MCF 10A (cell line): ENCODE measurements at places on chromosomes 16 and 17. TPM values are rescaled to one million over a fixed set of nuclear protein-coding genes. Genes with fewer than 3 reads are reported as not detected.
A peak's percentile ranks its signal among the peaks of the same experiment; 100 is the strongest.

DNA sequence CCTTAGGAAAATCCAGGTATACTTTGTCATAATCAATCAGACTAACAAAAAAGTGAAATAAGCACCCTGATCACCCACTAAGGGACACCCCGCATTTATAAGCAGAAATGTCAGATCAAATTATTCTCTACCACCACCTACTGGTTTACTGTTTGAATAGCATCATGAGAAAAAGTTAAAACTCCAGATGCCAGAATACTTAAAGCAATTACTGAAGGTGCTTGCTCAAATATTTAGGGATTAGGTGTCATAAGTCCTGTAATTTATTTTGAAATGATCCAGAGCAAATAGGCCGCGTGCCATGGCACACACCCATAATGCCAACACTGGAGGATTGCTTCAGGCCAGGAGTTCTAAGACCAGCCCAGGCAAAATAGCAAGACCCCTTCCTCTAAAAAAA lies 2.3 kb downstream of the TOP2A start:
- no peaks in the 10 kb centered on the region for H3K27me3 ChIP-seq
- peaks cover 7% of the 10 kb centered on the region for H3K36me3 ChIP-seq
- peak; percentile 68 for DNase-seq
- H3K4me1 ChIP-seq, result peaks cover 16% of the 10 kb centered on the region
- peak overlapping the region; percentile 42 for H3K27ac ChIP-seq

DNA sequence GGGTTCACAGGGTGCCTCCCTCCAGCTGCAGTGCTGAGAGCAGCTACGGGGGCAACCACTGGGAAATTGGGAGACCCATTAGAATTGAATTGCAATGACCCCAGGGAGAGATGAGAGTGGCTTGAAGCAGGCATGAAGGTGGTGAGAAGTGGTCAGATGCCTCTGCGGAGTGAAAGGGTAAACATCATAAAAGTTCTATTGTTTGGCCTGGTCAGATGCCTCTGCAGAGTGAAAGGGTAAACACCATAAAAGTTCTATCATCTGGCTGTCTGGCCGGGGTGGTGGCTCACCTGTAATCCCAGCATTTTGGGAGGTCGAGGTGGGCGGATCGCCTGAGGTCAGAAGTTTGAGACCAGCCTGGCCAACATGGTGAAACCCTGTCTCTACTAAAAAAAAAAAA lies 53.5 kb downstream of the TNFRSF13B start:
- H3K27me3 ChIP-seq, result no peaks in the 10 kb centered on the region
- no peaks in the 10 kb centered on the region for H3K4me1 ChIP-seq
- no peak for DNase-seq
- no peaks in the 10 kb centered on the region for H3K36me3 ChIP-seq
- H3K4me3 ChIP-seq, result no peak overlapping the region

DNA sequence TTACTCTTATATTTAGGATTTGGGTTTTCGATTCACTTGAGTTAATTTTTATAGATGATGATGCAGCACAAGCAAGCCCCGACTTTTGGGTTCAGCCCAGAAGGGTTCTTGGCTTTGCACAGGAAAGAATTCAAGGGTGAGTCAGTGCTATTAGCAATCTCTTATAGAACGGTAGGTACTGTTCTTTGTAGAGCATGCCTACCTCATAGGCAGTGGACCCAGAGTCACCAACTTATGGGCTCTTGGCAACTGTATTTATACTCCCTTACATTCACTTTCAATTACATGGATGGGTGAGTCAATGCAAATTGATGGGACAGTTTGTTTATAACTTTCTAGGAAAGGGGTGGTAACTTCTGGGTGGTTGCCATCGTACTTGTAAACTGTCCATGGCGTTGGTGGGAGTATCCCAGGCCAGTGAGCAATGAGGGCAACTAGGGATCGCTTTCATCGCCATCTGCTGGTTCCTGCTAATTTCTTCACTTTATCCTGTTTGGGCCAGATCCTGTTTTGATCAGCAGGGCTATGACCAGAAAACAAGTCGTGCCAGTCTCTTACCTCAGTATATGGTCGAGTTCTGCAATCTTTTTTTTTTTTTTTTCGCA lies 362.6 kb downstream of the CNTNAP4 start:
- no peaks in the 10 kb centered on the region for H3K36me3 ChIP-seq
- peak overlapping the region; percentile 28 for H3K4me3 ChIP-seq
- H3K27me3 ChIP-seq, result no peaks in the 10 kb centered on the region
- H3K27ac ChIP-seq, result peak overlapping the region; percentile 71
- H3K4me1 ChIP-seq, result peaks cover 24% of the 10 kb centered on the region
- DNase-seq, result peak; percentile 91

GRCh38 chr16:21203155-21203797 lies 8.1 kb downstream of the ZP2 start:
- peaks cover 32% of the 10 kb centered on the region for H3K27me3 ChIP-seq
- H3K36me3 ChIP-seq, result no peaks in the 10 kb centered on the region
- H3K4me3 ChIP-seq, result no peak overlapping the region
- no peak for DNase-seq
- H3K27ac ChIP-seq, result no peak overlapping the region

- no peak for DNase-seq
- no peaks in the 10 kb centered on the region for H3K27me3 ChIP-seq
- peaks cover 13% of the 10 kb centered on the region for H3K4me1 ChIP-seq
- peaks cover 11% of the 10 kb centered on the region for H3K36me3 ChIP-seq
- H3K4me3 ChIP-seq, result no peak overlapping the region
- H3K27ac ChIP-seq, result no peak overlapping the region
Observed at GRCh38 chr16:70407811-70408274, 31.1 kb downstream of the ST3GAL2 start.

DNA sequence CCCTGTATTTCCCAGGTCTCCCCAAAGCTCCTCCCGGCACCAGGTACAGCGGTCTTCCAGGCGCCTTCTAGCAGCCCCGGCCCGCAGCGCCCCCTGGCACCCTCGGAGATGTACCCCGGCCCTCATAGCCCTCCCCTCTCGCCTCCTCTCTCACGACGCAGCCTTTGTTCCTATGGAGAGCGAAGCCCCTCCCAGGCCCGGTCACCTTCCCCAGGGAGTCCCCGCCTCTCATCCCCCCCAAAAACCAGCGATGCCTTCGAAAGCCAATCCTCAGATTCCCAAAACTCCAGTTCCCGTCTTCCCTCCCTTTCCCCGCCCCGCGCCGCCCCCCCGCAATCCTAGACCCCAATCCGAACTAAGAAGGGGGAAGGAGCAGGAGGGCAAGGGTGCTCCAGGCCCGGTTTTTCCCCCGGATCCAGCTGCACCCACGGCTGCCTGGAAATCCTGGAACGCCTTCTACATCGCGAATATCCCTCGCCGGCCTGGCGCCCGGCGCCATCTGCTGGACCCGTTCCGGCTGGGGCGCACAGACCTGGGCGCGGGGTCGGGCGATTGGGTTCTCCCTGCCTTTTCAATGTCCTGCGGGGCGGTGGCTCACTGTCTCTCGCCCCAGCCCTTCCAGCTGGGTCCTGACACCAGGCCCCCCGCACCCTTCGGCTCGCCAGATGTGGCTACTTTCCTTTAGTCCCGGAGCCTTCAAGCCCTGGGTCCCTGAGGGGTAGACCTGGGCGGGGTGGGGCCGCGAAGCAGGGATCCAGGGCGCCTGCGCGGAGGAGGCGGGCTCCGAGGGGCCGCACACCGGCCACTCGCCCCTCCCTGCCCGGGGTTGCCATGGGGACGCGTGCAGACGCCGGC lies at the start of gene DNAH2:
Gene DNAH2 (plus strand): TSS at position 844 of the 855 bp plus-strand sequence. CDS start 1,991 bp downstream, outside the sequence.
- peak; percentile 88 for DNase-seq
- no peaks in the 10 kb centered on the region for H3K36me3 ChIP-seq
- peaks cover 9% of the 10 kb centered on the region for H3K4me1 ChIP-seq
- no peak within 1 kb of the TSS for H3K27ac ChIP-seq

- no peak overlapping the region for H3K4me3 ChIP-seq
- no peaks in the 10 kb centered on the region for H3K27me3 ChIP-seq
- no peak for DNase-seq
- no peaks in the 10 kb centered on the region for H3K4me1 ChIP-seq
- H3K27ac ChIP-seq, result no peak overlapping the region
Observed at GRCh38 chr17:33940769-33941370, 314.2 kb upstream of the CCL2 start.

DNA sequence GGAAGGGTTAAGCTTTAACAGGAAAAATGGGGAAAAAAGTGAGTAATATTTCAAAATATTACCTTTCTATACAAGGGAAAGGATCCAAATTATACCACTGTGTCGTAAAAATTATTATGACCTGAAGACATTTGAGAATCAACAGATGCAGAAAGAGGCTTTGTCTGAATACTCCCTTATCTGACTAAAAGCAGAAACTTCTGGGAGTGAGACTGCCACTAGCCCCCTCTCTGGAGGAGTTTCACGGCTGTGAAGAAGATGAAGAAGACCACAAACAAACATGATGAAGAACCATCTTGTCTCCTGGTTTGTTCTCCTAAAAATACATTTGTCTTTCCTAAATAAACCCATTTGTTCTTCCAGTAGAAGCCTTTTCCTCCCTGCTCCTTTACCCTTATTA lies 29.4 kb downstream of the CNTROB start:
- no peaks in the 10 kb centered on the region for H3K27me3 ChIP-seq
- no peaks in the 10 kb centered on the region for H3K36me3 ChIP-seq
- no peak overlapping the region for H3K4me3 ChIP-seq
- no peak overlapping the region for H3K27ac ChIP-seq
- peaks cover 6% of the 10 kb centered on the region for H3K4me1 ChIP-seq
- DNase-seq, result no peak

DNA sequence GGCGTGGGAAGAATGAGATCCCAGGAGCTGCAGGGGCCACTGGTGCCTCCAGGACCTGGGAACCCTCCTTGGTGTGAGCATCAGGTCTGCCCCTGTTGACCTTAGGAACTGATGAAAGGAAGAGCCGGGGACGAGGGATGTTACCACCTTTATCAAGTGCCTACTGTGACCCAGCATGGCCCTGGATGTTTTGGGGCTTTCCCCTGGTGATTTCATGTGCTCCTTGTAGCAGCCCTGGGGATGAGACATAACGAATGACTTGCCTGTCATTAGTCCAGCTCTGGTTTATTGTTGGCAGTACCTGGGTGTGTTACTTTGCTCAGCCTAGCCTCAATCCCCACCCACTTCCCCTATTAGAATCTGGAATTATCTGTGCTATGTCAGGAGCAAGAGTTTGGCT lies 39.9 kb downstream of the WSCD1 start:
- H3K4me3 ChIP-seq, result no peak overlapping the region
- no peaks in the 10 kb centered on the region for H3K36me3 ChIP-seq
- no peak overlapping the region for H3K27ac ChIP-seq
- no peak for DNase-seq
- peaks cover 11% of the 10 kb centered on the region for H3K4me1 ChIP-seq

DNA sequence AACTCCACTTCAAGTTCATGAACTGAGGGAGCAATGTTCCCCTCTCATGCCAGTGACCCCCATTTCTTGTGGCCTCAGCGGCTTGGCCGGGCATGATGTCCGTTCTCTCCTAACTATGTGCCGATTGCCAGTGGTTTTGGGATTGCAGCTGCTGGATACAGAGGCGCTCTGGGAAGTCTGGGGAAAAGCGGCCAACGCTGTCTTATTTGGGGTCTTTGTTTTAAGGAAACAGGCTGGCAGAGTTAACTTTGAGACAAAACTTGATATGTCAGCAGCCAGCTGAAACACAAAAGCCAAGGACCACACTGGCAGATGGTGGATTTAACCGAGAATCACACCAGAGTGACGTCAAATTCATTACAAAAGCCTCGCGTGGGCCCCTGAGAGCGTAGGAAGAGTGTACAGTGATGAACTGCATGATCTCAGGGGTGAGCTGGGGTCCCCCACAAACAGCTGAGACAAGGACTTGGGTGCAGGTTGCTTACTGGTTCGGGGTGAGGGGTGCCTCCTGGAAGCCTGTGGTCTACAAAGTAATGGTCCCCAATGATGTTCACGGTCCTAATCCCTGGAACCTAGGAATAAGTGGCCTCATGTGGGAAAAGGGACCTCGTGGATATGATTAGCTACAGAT lies 180.4 kb downstream of the IRF8 start:
- H3K27me3 ChIP-seq, result peaks cover 83% of the 10 kb centered on the region
- no peak for DNase-seq
- no peaks in the 10 kb centered on the region for H3K36me3 ChIP-seq
- no peak overlapping the region for H3K4me3 ChIP-seq
- no peak overlapping the region for H3K27ac ChIP-seq

DNA sequence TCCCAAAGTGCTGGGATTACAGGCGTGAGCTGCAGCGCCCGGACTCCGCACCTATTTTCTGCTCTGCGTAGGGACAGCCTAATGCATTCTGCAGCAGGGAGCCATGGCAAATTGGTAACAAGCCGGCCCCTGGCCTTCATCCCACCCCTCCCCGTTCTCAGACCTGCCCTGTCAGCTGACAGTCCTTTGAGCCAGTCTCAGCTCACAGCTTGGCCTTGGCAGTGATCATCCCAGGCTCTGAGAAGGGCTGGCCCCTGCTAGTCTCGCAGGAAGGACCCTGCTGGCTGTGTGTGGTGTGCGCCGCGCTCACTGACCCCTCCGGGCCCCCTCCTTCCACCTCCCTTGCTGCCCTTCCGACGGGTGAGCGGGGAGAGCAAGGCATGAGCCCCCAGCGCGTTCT lies 10.3 kb upstream of the NPTX1 start:
- no peak overlapping the region for H3K4me3 ChIP-seq
- no peak for DNase-seq
- no peak overlapping the region for H3K27ac ChIP-seq
- no peaks in the 10 kb centered on the region for H3K36me3 ChIP-seq
- peaks cover 19% of the 10 kb centered on the region for H3K27me3 ChIP-seq

DNA sequence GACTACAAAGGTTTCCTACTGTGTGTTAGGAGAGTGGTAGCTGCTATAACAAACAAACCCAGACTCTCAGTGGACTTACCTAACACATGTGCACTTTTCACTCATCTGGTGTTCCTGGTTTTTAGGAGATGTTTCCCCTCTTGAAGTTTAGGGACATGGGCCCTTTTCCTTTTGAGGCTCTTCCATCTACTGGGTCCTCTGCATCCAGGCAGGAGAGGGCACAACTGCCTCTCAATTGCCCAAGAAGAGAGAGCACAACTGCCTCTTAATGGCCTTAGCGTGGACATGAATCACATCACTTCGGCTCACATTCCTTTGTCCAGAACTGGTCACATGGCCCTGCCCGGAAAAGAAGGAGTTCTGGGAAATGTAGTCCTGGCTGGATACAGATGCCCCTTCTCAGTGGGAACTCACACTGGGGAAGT lies 9.8 kb upstream of the TNRC6C start:
- peaks cover 48% of the 10 kb centered on the region for H3K27me3 ChIP-seq
- H3K4me3 ChIP-seq, result no peak overlapping the region
- H3K27ac ChIP-seq, result no peak overlapping the region
- no peaks in the 10 kb centered on the region for H3K4me1 ChIP-seq
- no peaks in the 10 kb centered on the region for H3K36me3 ChIP-seq

- no peak for DNase-seq
- H3K4me3 ChIP-seq, result no peak overlapping the region
- no peaks in the 10 kb centered on the region for H3K4me1 ChIP-seq
- no peaks in the 10 kb centered on the region for H3K27me3 ChIP-seq
Observed at GRCh38 chr16:27786923-27787625, 237.1 kb downstream of the KATNIP start.

GRCh38 chr17:34015253-34015652 lies 239.8 kb upstream of the CCL2 start:
- H3K4me3 ChIP-seq, result no peak overlapping the region
- H3K27me3 ChIP-seq, result no peaks in the 10 kb centered on the region
- no peaks in the 10 kb centered on the region for H3K36me3 ChIP-seq
- DNase-seq, result no peak

- peaks cover 38% of the 10 kb centered on the region for H3K36me3 ChIP-seq
- H3K27me3 ChIP-seq, result no peaks in the 10 kb centered on the region
- H3K27ac ChIP-seq, result no peak overlapping the region
- DNase-seq, result no peak
- H3K4me3 ChIP-seq, result no peak overlapping the region
- peaks cover 39% of the 10 kb centered on the region for H3K4me1 ChIP-seq
Observed at GRCh38 chr17:47945080-47945479, 3.7 kb downstream of the PNPO start.

PMFBP1 gene
- 1.4 TPM in 2 replicates for total RNA-seq

TK2 gene
- 31.2 and 38.2 TPM in 2 replicates for total RNA-seq

CES3 gene
- 0.52 and 0.65 TPM in 2 replicates for total RNA-seq

PTGES3L gene
- total RNA-seq, result 0.83 and 0.96 TPM in 2 replicates

ABCC3 gene
- 209 and 293 TPM in 2 replicates for total RNA-seq

ZNF423 gene
- total RNA-seq, result not detected in 2 replicates

TEX19 gene
- total RNA-seq, result not detected in 2 replicates
